ENCODE measurements at places on chromosomes 7 and 10. TPM values are rescaled to one million over a fixed set of nuclear protein-coding genes. Genes with fewer than 3 reads are reported as not detected.

- H3K4me3 ChIP-seq: no peak overlapping the region
- H3K27ac ChIP-seq: no peak overlapping the region
- peaks cover 97% of the 10 kb centered on the region for H3K27me3 ChIP-seq
- H3K4me1 ChIP-seq: no peaks in the 10 kb centered on the region
- DNase-seq: no peak
Observed at GRCh38 chr7:159114981-159115380, 29.7 kb downstream of the VIPR2 start.

GRCh38 chr10:87942884-87943527, 79.6 kb downstream of the PTEN start:
- no peak for DNase-seq
- no peaks in the 10 kb centered on the region for H3K27me3 ChIP-seq
- no peak overlapping the region for H3K4me3 ChIP-seq
- H3K27ac ChIP-seq: no peak overlapping the region
- H3K36me3 ChIP-seq: no peaks in the 10 kb centered on the region
- peaks cover 2% of the 10 kb centered on the region for H3K4me1 ChIP-seq

CCZ1B gene
- total RNA-seq: 106 TPM

GRCh38 chr7:40755438-40755837, 620.6 kb downstream of the SUGCT start:
- H3K27me3 ChIP-seq: no peaks in the 10 kb centered on the region
- no peaks in the 10 kb centered on the region for H3K4me1 ChIP-seq
- no peak overlapping the region for H3K4me3 ChIP-seq
- no peak overlapping the region for H3K27ac ChIP-seq
- no peaks in the 10 kb centered on the region for H3K36me3 ChIP-seq
- DNase-seq: no peak

GIMAP7 gene
- not detected for total RNA-seq

DNA sequence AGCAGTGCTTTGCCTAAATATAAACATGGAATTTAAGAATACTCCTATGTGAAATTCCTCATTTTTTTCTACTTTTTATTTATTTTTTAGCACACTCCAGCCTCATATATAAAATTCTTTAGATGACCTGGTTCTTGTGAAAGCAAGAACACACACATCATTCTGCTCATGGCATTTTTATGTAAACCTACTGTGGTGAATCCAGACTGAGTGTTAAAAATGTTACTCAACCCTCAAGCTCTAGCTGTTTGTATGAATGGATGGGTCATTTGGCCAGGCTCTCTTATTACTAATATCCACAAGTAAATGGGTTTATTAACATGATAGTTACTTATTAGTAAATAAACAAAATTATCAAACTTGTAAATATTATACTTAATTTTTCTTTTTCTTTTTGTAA, 551.7 kb upstream of the LRRN3 start:
- H3K4me3 ChIP-seq: no peak overlapping the region
- no peaks in the 10 kb centered on the region for H3K36me3 ChIP-seq
- no peak overlapping the region for H3K27ac ChIP-seq
- DNase-seq: no peak

ABCB4 gene
- not detected for total RNA-seq

- DNase-seq: no peak
Observed at GRCh38 chr7:73967832-73968290, 60.1 kb upstream of the ELN start.

ELN gene
- not detected for total RNA-seq

- H3K36me3 ChIP-seq: no peaks in the 10 kb centered on the region
- H3K4me1 ChIP-seq: no peaks in the 10 kb centered on the region
- no peak overlapping the region for H3K4me3 ChIP-seq
- DNase-seq: no peak
Observed at GRCh38 chr7:14934839-14935238, 32.3 kb upstream of the DGKB start.
